Activated T-cell treated with anti-CD3 and anti-CD28 coated beads, Interleukin-2, amount 50 U/mL, for 1 hour (primary cell): ENCODE measurements at places on chromosomes 7 and 10.

- DNase-seq = no peak
Measured at GRCh38 chr7:27263781-27264180, 21.2 kb downstream of the EVX1 start.

GRCh38 chr10:130570074-130570473 lies 433.9 kb downstream of the GLRX3 start:
- DNase-seq = no peak

GRCh38 chr7:106112972-106113421 lies 885 bp upstream of the SYPL1 start:
- DNase-seq = no peak

- DNase-seq = no peak
Measured at GRCh38 chr7:70583965-70584883, 547.7 kb upstream of the GALNT17 start.

- no peak for DNase-seq
Measured at GRCh38 chr10:78335691-78336401, 302.2 kb downstream of the RPS24 start.

DNA sequence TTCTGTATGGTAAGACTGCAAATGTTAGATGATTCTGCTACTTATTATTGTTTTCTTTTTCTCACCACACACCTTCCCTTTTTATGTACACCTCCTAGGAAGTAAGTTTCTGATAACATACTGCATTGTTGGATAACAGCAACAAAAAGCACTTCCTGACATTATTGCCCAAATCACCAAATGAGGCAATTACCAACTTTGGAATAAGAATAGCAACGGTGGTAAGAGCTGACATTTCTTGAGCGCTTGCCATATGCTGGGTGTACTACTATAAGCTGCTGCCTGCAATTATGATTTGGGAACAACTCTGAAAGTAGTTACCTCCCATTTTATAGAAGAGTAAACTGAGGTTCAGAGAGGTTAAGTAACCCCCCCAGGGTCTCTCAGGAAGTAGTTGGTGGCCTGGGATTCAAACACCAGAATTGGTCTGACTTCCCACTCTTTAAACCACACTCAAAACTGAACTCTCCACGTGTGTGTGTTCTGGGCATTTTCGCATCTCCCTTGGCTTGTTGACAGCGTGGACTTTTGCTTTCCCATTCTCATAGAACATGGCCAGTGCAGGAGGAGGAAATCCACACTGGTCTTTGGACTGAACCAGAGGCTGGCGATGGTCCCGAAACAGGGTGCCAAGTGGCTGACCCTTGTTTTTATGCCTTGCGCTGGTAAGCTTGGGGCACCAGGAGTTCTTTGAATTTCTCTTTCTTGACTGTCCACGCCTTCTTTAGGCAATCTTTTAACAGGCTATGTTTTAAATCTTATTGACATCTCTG lies 71.4 kb downstream of the TCF7L2 start:
- DNase-seq = no peak

DNA sequence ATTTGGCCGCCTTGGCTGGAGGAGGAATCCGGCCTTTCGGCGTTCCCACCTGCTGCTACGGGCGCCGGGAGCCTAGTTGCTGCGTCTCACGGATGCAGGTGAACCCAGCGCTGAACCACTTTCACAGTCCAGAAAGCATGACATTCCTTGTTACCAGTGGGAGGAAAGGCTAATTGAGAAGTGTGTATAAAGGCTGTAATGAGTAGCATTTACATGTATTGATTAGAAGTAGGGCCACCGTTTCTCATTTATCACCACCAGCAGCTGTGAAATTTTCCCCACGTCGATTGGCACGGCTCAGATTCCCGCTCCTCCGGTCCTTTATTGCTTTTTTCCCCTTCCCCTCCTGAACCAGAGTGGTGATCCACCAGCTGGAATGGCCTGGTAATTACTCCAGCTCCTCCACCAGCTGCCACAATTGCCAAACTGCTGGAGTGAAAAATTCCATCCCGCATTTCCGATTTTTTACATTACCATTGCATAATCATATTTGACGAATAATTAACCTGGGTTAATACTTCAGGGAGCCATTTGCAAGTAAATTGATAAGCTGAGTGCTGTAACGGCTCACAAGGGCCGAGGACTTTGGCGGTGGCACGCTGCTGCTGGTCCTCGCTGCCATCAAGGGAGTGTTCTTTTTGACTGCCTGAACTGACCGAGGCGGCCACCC lies 153.3 kb downstream of the POU6F2 start:
- no peak for DNase-seq

- DNase-seq = no peak
Measured at GRCh38 chr7:139423091-139423490, 60.4 kb downstream of the KLRG2 start.

GRCh38 chr10:97949462-97949861 lies 81.0 kb downstream of the CRTAC1 start:
- no peak for DNase-seq
